ENCODE measurements at places on chromosomes 16 and 17. TPM values are rescaled to one million over a fixed set of nuclear protein-coding genes. Genes with fewer than 3 reads are reported as not detected.

DNA sequence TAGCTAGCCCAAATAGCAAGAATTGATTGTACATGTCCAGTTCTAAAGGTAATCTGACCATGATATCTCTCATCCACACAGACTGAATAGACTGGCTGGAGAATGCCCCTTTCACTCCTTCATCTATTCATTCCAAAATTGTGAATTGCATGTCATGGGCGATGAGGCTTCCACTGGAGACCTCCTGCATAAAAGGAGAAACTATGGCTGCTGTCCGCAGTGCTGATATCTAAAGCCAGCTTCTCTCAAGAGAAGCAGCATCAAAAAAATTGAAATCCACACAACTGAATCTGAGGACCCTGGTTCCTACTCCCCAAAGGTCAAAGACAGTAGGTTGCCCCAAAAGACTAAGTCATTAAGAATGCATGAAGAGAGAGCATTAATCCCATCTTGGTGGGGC, 7.9 kb upstream of the SCNN1G start:
- no peak for DNase-seq

- no peak for DNase-seq
Measured at GRCh38 chr16:4010225-4011158, 105.8 kb downstream of the ADCY9 start.

DNA sequence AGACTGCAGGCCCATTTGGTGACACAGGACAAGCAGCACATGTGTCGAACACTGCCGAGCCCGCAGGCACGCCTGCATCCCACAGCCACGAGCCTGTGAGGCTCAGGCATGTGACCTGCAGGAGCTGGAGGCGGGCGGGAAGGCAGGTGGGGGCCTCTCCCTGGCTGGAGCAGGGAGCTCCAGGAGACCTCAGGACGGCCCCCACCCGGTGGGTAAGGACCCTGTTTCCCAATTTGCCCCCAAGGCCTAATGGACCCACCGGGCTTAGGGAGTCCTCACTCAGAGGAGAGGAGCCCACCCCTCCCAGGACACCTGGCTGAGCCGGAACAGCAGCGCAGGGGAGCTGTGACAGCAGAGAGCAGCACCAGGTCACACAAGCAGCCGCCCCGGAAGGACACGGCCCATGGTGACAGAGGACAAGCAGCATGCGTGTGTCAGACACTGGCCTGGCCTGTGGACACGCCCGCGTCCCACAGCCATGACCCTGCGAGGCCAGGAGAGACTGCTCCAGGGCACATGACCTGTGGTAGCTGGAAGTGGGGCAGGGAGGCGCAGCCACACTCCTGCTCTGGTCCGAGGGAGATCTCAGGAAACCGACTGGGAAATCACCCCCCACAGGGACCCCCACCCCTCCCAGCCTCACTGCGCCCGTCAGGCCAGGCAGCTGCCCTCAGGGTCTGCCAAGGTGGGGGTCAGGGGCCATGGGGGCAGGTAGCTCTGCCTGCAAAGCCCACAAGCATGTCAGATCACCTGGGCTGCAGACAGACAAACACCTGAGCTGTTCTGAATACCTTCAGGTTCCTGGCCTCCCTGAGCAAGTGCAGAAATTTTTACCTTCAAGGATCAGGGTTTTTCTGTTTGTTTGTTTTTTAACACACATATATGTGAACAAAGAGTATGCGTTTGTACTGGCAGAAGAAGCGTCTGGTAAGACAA, 2.4 kb downstream of the SPSB3 start:
- DNase-seq = no peak

DNA sequence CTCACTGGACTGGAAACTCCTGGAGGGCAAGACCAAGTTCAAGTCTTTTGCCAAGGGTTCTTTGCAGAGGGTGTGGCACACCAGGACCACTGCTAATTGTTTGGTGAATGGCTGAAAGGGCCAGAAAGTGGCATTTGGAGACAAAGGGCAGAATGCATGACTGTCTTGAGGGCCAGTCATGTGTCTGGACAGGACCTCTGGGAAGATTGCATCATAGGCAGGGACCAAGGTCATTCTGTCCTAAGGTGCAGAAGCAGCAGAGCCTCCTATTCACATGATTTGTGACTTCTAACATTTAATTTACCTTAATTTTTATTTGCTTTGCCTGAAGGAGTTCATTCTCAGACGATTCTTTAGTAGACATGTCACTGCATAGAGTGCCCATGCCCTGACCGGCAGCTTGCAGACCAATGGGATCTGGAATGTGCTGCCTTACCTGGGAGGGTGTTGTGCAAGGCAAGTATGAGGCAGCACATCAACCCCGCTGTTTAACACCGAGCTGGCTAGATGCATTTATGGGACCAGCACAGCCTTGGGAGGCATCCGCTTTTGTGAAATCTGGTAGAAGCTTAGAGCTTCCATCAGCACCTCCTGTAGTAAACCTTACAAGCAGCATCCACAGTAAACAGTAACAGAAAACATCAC, 62.3 kb upstream of the MAF start:
- no peak for DNase-seq

DNA sequence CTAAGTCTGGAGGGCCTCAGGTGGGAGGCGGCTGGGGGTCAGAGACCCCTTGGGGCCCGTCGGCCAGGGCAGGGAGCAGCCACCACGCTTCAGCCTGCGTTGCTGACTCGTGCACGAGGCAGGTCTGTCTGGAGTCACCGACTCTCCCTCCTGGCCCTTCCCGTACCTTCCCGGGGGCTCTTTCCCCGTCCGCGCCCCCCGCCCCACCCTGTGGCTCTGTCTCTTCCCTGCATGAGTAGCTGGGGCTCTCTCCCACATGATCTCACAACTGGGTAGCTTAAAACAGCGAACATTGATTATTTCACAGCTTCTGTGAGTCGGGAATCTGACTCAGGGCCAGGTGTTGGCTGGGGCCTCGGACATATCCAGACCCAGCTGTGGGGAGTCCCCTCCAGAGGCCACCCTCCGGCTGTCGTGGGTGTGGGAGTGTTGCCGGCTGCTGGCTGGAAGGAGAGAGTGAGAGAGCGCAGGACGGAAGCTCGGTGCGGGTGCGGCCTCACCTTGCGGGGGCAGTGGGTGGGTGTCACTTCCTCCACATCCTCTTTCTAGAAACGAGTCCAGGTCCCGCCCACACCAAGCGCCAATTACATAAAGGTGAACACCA, 17.3 kb downstream of the BAHCC1 start:
- no peak for DNase-seq

SNTB2 gene
- 13.4 TPM for polyA plus RNA-seq

METTL22 gene
- polyA plus RNA-seq = 22.1 TPM
